ENCODE measurements at places on chromosomes 5 and 9.

- DNase-seq, result no peak
Measured at GRCh38 chr5:178207183-178207916, 3.0 kb downstream of the HNRNPAB start.

DNA sequence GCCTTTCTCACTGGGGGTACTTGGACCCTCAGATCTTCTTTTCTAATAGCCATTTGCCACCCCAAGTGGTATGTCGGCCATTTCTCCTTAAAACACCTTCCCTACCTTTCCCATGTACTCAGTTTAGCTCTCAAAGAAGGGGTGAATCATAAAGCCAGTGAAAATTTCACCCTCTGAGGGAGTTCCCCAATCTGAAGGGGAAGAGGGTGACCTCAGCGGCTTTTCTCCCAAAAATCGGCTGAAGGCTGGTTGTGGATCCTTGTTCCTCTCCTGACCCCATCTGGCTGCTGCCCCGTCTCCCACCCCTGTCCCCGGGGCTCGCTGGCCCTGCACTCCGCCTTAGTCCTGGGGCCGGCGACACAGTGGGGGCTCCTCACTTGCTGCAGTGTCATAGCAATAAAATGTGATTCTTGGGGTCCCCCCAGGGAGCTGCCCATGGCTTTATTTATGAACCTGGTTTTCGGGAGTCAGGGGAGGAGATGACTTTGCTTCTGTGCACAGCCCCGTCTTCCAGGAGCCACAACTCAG lies 17.3 kb upstream of the LTC4S start:
- no peak for DNase-seq

- DNase-seq, result no peak
Measured at GRCh38 chr9:16806674-16807073, 63.8 kb downstream of the BNC2 start.

DNA sequence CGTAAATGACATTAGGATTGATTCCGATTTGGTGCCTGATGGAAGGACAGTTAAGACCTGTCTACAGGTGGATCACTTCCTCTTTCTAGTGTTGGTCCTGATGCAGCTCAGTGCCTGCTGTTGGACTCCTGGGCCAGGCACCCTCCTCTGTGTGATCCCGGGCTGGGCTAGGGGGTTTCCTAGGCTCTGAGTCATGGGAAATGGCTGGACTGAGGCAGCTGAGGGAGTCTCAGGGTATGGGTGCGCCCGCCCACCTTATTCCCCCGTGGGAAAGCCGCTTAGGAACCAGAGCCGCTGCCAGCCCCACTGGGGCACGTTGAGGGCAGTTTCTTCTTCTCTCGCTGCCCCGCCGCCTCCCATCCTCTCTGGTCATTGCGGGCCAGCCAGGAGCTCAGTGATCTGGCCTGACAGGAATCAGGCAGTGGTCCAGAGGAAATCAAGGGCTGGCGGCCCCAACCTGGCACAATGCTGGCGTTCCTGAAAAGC lies 12.9 kb downstream of the TCF7 start:
- DNase-seq, result no peak

GRCh38 chr9:120733190-120733589 lies 18.9 kb upstream of the MEGF9 start:
- no peak for DNase-seq

DNA sequence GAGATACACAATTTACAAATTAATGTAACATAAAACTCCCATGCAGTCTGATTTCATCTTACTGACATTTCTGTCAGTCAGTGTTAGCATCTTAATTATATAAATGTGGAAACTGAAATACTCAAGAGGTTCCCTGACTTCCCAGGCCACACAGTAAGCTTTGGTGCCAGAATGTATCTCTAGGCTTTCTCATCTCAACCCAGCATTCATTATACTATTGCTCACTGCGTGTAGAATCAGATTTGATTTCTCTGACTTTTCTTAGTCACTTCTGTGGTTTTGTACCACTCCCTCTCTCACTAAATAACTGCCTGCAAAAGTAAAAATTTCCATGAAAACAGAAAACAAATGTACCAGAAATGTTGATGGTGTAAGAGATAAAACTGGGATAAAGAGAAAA lies 31.7 kb upstream of the CDKN2B start:
- no peak for DNase-seq

- no peak for DNase-seq
Measured at GRCh38 chr5:132825033-132825833, 5.2 kb downstream of the SHROOM1 start.

- no peak for DNase-seq
Measured at GRCh38 chr5:19615661-19616060, 372.3 kb downstream of the CDH18 start.

- DNase-seq, result no peak
Measured at GRCh38 chr5:67549296-67549618, 352.7 kb upstream of the CD180 start.

DNA sequence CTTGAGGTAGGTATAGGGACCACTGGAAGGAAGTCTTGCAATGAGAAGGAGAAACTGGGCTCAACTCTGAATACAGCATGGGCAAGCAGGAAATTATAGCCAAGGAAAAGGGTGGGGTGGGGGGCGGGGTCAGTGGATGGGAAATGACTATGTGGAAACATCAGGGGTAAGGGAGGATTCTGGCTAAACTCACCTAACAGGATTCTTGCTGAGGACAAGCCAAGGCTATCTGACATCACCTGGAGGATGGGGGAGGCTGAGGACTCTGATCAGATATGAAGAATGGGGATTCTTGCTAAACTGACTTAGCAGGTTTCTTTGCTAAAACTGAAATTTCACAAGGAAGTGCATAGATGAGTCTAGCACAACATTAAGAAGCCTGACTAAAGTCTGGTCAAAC lies 40.8 kb downstream of the CTSL start:
- no peak for DNase-seq

GRCh38 chr5:155342956-155343355 lies 329.4 kb downstream of the KIF4B start:
- no peak for DNase-seq

- DNase-seq, result no peak
Measured at GRCh38 chr5:39559923-39560322, 135.1 kb upstream of the DAB2 start.

- DNase-seq, result no peak
Measured at GRCh38 chr9:131555841-131556673, 10.7 kb downstream of the PRRT1B start.

DNA sequence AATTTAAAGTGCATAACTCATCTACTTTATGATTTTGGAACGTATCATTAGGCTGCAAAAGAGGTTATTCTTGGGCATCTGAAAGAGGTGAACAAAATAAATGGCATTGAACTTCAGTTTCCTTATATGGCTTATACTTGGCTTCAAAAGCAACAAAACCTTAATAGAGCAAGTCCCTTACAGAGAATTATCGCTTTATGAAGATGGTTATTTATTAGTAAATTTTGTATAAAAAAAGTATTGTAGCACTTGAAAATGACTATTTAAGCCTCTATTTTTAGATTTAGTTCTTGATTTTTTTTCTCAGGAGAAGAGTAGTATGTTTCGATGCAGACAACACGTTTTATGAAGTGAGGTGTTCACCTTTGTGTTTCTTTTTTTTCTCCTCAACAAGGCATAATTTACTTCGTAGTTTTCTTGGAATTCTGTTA lies 2.0 kb downstream of the ERBIN start:
- no peak for DNase-seq

- DNase-seq, result no peak
Measured at GRCh38 chr9:90774682-90775081, 26.9 kb upstream of the SYK start.

- no peak for DNase-seq
Measured at GRCh38 chr9:29212397-29213387, 1639.4 kb upstream of the C9orf72 start.

DNA sequence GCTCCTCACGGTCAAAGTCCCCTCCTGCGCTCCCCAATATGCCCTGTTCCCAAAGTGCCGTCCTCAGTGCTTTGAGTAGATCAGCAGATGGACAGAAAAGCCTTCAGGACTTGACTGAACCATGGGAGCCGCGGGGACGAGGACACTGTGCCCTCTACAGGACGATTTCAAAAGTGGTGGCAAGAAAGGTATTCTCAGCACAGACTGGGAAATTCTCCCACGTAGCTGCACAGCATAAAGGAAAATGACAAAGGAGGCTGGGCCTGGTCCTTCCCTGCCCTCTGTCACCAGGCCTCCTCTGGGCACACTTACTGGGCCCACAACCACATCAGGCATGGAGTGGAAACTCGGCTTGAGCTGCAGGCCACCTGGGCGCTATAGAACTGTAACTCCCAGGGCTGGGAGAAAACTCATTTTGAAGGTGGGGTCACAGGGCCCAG lies 16.7 kb upstream of the MTMR12 start:
- peak; percentile 21 for DNase-seq

GRCh38 chr5:87103616-87104287 lies 163.9 kb upstream of the RASA1 start:
- DNase-seq, result no peak

DNA sequence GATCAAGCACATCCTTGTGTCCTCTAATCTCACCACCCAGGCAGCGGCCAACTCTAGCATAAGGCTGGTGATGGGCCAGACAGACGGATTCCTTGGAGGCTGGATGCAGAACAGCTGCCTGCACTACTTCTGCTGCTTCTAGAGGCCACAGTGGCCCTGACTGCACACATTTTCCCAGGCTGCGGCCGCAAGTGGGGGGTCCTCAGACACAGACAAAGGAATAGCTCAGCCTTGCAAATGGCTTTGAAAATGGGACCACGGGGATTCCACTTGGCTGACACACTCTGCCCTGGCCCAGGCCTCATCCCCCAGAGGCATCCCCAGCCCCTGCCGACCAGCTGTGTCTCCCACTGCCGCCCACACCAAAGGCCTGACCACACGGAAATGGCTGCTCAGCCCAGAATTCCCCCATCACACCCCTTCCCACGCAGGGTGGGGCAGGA lies 540.8 kb downstream of the BNC2 start:
- no peak for DNase-seq

DNA sequence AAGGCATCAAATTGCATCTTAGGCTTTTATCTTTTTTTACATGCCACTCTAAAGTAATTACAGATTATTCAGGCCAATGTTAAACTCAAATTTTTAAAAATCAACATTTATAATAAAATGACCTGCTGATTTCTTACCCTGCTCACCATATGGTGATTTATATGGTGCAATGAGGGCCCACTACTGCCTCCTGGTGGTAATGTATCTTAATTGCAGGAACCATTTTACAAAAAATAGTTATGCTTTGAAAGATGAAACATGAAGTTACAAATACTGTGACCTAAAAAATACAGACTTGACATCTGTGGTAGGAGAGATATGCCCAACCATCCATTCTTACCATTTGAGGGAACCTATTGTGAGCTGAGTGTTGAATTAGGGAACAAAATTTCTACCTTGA lies 292.6 kb upstream of the TAS2R1 start:
- no peak for DNase-seq

- DNase-seq, result no peak
Measured at GRCh38 chr9:30757723-30758122, 1626.7 kb upstream of the ACO1 start.

DNA sequence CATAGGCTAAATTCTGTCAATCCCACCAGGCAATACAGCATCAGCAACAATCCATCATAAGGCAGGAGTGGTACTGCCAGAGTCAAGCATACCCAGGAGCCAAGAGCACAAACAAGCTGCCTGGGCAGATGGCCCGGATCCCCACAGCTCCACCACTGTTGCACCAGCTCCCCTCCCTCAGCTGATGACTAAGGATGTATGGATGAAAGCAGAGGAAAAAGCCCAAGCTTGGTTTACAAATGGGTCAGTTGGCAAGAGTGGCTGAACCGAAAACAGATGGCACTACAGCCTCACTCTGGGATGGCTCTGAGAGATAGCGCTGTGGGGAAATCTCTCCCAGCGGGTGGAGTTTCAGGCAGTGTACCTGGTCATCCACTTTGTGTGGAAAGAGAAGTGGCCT lies 29.4 kb downstream of the DROSHA start:
- no peak for DNase-seq

DNA sequence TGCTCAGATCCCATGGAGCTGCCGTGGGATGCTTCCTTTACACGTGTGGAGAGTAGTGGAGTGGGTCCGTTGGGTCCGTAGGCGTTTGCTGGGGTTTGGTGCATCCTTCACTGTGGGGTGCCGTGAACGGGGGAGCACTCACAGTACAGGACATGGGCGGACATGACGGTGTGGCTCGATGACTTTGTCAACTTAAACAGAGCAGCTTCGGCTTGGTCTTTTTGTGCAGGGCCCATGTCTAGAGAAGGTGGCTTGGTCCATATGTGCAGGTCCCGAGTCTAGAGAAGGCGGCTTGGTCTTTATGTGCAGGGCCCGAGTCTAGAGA lies 26.4 kb upstream of the EXOC3 start:
- no peak for DNase-seq

- no peak for DNase-seq
Measured at GRCh38 chr5:104421431-104421830, 858.8 kb upstream of the NUDT12 start.

DNA sequence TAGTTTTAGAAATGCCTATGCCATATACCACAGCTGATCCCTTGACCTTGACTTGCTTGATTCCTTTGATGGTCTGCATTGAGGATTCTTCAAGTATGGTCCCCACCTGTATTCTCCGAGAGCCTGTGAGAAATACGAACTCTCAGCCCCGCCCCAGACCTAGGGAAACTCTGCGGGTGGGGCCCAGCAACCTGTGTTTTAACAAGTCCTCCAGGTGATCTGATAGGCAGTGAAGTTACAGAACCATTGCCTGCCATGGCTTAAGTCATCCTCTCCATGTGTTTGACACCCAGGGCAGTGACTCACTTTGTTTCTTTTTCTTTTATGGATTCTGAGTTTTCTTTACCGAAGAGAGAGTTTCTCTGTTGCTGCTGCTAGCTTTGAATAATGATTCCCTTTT lies 18.5 kb downstream of the FRMPD1 start:
- DNase-seq, result no peak

GRCh38 chr5:73380041-73380440 lies 68.5 kb downstream of the FOXD1 start:
- no peak for DNase-seq

DNA sequence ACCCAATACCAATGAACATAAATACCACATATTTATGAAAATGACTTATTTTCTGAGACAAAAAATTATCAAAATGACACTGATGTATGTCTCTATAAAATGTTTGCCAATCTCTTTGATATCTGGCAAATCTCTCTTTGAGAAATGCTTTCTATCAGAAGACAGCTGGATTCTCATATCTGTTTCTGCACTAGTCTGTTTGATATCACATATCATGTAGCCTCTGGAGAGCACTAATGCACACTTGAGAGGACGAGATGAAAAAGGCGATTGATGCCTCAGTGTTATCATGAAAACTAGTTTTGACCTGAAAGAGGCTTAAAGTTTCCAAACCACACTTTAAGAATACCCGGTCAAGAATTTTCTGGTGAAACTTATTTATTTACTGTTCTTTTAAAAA lies 29.1 kb upstream of the ANKRD55 start:
- no peak for DNase-seq

GRCh38 chr9:8637626-8638025 lies 838.0 kb upstream of the DMAC1 start:
- DNase-seq, result no peak

DNA sequence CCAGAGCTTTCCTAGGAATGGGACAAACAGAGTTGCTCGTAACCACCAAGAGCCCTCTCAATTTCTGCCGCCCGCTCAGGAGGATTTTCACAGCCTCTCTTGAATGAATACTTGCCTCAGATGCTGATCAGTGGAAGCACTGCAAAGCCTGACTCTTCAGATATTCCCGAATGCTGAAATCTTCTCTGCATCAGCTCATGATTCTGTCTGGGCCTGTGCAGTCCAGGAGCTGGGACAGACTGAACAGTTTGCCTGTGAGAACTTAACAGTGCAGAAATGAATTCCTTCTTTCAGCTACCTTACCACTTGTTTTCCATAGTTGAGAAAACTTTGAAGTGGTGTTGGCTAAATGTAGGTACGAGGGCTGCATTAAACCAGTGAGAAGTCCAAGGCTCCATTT lies 17.1 kb downstream of the ZNF462 start:
- no peak for DNase-seq

GRCh38 chr9:126668058-126668457 lies 54.3 kb downstream of the LMX1B start:
- DNase-seq, result no peak
